ENCODE measurements at places on chromosomes 16 and 17. TPM values are rescaled to one million over a fixed set of nuclear protein-coding genes. Genes with fewer than 3 reads are reported as not detected.

Gene ITGAE
- total RNA-seq, result 13.5 TPM

GRCh38 chr17:35289222-35289621 lies 46.4 kb downstream of the SLFN5 start:
- H3K4me1 ChIP-seq, result no peaks in the 10 kb centered on the region
- H3K36me3 ChIP-seq, result no peaks in the 10 kb centered on the region
- no peaks in the 10 kb centered on the region for H3K27me3 ChIP-seq
- no peak overlapping the region for H3K4me3 ChIP-seq
- DNase-seq, result no peak

DNA sequence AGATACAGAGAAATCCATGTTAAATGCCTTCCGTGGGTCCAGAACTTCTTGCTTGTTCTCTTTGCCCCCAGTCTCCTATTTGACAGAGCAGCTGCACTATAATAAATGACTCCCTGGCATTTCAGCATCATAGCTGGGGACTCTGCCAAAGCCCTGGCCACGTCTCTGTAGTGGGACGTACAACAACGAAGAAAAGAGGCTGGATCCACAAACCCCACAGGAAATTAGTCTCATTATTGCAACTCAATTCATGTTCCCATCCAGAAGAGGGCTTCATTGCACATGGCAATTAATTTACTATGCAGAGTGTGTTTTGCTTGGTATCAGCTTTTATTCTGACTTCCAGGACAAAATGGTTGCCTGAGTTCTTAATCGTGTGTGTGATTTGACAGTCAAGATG lies 121.3 kb downstream of the CDH13 start:
- no peaks in the 10 kb centered on the region for H3K4me1 ChIP-seq
- no peaks in the 10 kb centered on the region for H3K27me3 ChIP-seq
- no peaks in the 10 kb centered on the region for H3K36me3 ChIP-seq
- no peak for DNase-seq
- no peak overlapping the region for H3K27ac ChIP-seq
- no peak overlapping the region for H3K4me3 ChIP-seq

DNA sequence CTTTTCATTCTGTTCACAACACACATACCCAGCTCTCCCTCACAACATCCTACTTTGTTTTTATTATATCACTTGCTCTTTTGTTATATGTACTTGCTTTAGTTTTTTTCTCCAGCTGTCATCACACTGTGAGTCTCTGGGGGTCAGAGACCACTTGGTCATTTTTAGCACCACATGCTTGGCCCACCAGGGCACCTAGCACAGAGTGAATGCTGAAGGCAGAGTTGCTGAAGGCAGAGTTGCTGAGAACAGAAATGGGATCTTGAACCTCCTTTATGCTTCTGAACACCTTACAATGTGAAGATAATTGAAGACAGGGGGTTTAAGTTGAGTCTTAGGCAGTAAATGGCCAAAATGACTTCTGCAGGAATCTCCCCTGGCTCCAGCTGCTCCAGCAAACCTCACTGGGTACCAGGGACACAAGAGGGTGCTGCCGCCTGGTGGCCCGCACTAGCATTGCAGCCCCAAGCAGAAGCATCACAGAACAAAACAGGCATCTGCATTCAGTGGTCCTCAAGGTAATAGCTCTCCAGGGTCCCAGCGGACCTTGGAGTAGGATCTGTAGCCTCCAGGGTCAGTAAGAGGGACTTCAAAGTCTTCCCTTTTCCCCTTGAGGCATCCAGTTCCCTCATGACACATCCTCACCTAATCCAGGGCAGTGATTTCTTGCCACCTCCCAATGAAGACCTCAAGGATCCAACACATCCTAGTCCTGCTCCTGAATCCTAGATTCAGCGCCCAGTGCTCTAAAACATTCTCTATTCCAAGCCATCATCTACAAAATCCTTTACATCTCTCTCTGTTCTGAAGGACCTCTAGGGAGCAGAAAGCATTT lies 1972.6 kb downstream of the TP53TG3F start:
- DNase-seq, result no peak
- H3K4me1 ChIP-seq, result no peaks in the 10 kb centered on the region
- no peaks in the 10 kb centered on the region for H3K27me3 ChIP-seq
- no peak overlapping the region for H3K27ac ChIP-seq
- H3K36me3 ChIP-seq, result no peaks in the 10 kb centered on the region

DNA sequence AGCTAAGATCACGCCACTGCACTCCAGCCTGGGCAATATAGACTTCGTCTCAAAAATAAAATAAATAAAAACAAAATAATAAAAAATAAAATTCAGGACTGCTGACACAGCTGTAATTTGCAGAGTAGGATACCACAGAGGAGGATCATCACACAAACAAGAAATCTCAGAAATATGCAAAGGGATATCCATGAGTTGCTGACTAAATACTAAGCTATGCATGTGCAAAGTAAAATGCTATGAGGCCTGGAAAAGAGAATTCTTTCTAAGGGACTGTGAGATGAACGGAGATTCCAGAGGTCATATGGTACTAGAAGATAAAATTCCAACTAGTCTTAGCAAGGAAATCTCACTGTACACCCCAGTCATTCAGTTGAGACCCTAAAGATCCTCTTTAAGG lies 74.8 kb downstream of the SLC39A11 start:
- H3K27me3 ChIP-seq, result no peaks in the 10 kb centered on the region
- no peak for DNase-seq
- H3K36me3 ChIP-seq, result no peaks in the 10 kb centered on the region
- H3K4me1 ChIP-seq, result no peaks in the 10 kb centered on the region
- no peak overlapping the region for H3K27ac ChIP-seq

DNA sequence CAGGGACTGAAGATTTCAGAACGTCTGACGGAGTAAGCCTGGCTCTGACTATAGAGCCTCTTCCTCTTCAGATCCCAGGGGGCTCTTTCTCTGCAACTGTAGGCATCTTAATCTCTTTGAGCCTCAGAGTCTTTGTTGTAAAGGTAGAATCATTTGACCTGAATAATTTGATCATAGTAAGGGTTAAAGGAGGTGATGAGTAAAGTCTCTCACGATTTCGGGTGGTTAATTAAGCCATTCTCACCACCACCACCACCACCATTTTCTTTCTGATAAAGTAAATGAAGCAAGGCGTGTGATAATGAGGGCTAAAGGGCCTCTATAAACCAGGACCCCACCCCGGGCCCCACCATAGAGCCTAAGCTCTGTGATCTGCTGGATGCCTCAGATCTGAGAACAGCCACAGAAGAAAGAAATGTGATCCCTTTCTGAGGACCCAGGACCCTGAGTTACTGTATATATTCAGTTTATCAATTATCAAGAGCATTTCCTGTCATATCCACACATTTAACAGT lies 33.0 kb upstream of the ADAMTS18 start:
- H3K27me3 ChIP-seq, result no peaks in the 10 kb centered on the region
- H3K36me3 ChIP-seq, result no peaks in the 10 kb centered on the region
- DNase-seq, result no peak
- H3K4me1 ChIP-seq, result no peaks in the 10 kb centered on the region
- H3K27ac ChIP-seq, result no peak overlapping the region
- no peak overlapping the region for H3K4me3 ChIP-seq

GRCh38 chr17:29176558-29177351 lies 3.4 kb downstream of the MYO18A start:
- peak overlapping the region; percentile 54 for H3K4me3 ChIP-seq
- H3K4me1 ChIP-seq, result peaks cover 40% of the 10 kb centered on the region
- no peaks in the 10 kb centered on the region for H3K27me3 ChIP-seq
- no peaks in the 10 kb centered on the region for H3K36me3 ChIP-seq
- DNase-seq, result no peak

DNA sequence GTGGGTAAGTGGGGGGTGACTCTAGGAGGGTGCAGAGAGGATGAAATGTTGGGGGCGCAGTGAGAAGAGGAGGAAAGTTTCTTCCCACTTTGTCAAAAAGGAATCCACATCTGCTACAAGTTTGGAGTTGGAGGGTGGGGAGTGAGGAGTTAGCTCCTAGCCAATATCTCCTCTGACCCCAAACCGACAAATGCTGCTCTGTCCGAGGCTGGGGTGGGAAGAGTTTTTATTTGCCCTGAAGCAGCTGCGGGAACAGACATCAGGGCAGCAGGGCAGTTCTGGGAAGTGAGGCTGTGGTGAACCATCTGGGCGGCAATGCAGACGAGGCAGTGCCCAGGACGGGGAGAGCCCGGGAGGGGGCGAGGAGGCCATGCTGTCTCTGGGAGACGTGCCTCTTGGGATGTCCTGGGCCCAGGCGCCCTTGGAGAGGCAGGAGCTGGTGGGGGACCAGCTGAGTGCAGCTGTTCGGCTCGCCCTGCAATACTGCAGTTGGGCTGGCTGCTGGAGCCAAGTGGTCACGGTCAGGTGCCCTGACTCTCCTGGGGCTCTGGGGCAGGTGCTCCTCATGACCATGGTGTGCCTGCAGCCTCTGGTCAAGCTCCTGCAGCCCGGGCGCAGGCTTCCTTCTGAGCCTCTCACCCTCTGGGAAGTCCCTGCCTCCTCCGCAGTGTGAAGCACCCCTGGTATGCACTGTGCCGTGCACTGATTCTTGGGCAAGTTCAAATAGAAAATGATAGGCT lies 6.4 kb upstream of the SOCS3 start:
- H3K27ac ChIP-seq, result peak overlapping the region; percentile 52
- DNase-seq, result no peak
- no peaks in the 10 kb centered on the region for H3K36me3 ChIP-seq
- H3K27me3 ChIP-seq, result no peaks in the 10 kb centered on the region

- no peak overlapping the region for H3K4me3 ChIP-seq
- no peaks in the 10 kb centered on the region for H3K36me3 ChIP-seq
- no peaks in the 10 kb centered on the region for H3K4me1 ChIP-seq
- H3K27ac ChIP-seq, result no peak overlapping the region
- DNase-seq, result no peak
These were observed 33.2 kb upstream of the C17orf78 start for GRCh38 chr17:37342589-37342988.
